ENCODE measurements at places on chromosomes 7 and 10. TPM values are rescaled to one million over a fixed set of nuclear protein-coding genes. Genes with fewer than 3 reads are reported as not detected.

NUTM2D gene
- 8.8 TPM for total RNA-seq

PNLIPRP3 gene
- total RNA-seq = not detected

DNA sequence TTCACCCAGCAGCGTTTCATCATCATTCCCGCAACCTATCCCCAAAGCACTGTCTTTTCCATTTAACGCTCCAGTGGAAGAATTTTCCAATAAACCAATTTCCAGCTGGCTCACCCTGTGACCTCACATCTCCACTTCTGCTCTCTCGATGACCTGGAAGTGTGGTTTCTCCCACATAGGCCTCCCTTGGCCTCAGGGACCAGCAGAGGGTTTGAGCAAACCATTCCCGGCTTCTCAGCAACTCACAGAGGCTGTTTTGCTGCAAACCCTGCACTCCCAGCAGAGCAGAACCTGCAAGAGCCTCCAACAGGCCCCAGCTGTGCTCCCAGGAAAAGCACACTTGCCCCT, 523.0 kb upstream of the FOXK1 start:
- no peaks in the 10 kb centered on the region for H3K27me3 ChIP-seq
- peaks cover 28% of the 10 kb centered on the region for H3K36me3 ChIP-seq
- peaks cover 23% of the 10 kb centered on the region for H3K4me1 ChIP-seq
- no peak for DNase-seq
- H3K27ac ChIP-seq = no peak overlapping the region
- no peak overlapping the region for H3K4me3 ChIP-seq

DNA sequence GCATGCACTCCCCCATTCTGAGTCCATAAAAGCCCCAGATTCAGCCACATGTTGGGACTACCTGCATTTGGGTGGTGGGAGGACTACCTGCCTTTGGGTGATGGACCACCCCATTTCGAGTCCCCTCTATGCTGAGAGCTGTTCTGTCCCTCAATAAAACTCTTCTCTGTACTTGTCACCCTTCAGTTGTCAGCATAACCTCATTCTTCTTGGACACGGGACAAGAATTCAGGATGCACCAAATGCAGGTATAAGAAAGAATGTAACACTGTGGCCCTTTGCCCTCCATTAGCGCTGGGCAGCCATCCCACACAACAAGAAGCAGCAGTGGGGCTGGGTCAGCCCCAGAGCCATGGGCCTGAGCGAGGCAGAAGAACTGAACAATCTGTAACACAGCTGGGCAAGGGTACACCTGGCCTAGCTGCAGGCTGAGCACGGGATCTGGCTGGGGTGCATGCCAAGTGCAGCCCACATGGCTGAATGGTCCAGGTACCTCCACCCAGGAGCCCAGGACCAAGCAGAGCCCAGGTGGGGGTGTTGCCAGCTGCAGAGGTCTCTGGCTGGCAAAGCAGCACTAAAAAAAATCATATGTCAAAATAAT, 1344.3 kb upstream of the LRRTM3 start:
- DNase-seq = no peak
- H3K36me3 ChIP-seq = no peaks in the 10 kb centered on the region
- H3K4me3 ChIP-seq = no peak overlapping the region
- no peaks in the 10 kb centered on the region for H3K4me1 ChIP-seq

DNA sequence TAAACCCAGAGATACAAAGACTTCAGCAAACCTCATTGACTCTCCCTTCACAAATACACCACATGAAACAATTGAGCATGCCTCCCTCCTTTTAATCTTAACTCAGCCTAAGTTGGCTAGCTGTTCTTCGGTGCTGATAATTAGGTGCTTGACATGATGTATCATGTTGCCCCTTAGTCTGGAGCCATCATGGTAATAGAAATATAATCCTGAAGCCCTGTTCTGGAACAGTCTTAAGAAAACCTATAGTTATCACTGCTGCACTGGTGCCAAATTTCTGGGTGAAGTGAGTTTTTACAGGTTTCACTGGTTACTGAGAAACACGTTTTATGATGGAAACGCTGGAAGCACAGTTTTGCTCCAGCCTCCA, 306.1 kb downstream of the LRMDA start:
- H3K27ac ChIP-seq = no peak overlapping the region
- H3K27me3 ChIP-seq = no peaks in the 10 kb centered on the region
- DNase-seq = no peak
- H3K4me3 ChIP-seq = no peak overlapping the region
- peaks cover 7% of the 10 kb centered on the region for H3K4me1 ChIP-seq
- no peaks in the 10 kb centered on the region for H3K36me3 ChIP-seq

DNA sequence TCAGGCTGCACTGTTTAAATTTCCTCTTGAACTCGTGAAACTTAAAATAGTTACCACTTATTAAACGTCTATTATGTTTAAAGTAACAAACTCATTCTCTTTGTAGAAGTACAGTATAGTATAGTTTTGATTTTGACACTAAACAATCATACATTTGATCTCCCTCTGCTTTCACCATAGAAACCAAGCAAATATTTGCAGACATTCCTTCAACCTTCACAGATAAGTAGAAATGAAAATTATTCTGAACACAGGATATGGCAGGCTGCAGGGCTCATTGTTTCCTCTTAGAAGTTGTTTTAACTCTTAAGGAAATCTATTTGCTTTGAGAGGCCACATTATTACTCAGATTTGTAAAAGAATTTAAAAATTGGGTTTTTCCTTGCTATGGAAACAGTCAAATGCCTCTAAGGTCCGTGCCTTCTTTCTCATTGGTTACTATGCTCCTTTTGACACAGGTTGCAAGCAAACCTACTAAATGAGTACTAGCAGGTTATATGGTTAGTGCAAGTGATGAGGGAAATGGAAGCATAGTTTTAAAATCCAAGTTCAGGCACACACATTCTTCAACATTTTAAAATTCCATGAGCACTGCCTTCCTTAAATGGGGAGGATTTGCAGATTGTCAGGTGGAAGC, 92.8 kb upstream of the FAM133B start:
- H3K27ac ChIP-seq = peak overlapping the region; percentile 27
- H3K27me3 ChIP-seq = no peaks in the 10 kb centered on the region
- no peaks in the 10 kb centered on the region for H3K4me1 ChIP-seq
- no peaks in the 10 kb centered on the region for H3K36me3 ChIP-seq

DNA sequence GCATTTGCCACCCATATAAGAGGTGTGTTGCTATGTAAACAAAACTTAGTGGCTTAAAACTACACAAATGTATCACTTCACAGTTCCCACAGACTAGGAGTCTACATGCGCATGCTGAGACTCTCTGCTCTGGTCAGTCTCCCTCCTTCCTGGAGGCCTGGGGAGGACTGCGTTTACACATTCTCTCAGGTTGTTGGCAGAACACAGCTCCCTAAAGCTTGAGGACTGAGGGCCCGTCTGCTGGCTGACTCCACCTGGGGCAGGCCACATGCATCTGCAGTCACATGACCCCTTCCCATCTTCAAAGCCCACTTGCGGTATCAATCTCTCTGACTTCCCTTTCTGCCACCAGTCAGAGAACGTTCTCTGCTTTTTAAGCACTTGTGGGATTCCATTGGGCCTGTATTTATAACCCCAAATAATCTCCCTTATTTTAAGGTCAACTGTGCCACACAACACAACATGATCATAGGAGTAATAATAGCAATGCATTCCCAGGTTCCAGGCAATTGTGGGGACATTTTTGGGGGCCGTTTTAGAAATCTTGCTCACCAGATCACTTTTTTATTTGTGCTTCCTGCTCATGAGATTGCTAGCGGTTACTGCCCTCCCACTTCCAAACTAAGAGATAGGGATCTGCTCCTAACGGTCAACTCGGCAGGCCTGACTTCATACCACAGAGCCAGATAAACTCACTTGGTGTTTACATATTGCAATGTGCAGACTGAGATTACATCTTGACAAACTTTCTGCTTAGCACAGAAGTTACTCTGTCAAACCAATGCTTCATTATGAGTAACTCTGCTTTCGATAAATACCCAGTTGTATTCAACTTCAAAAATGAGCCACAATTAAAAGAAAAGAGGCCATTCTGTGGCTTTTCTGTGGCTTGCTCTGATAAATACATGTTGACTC, 96.3 kb downstream of the ALOX5 start:
- H3K27ac ChIP-seq = peak overlapping the region; percentile 72
- no peak overlapping the region for H3K4me3 ChIP-seq
- H3K36me3 ChIP-seq = no peaks in the 10 kb centered on the region
- DNase-seq = no peak
- H3K27me3 ChIP-seq = no peaks in the 10 kb centered on the region

DNA sequence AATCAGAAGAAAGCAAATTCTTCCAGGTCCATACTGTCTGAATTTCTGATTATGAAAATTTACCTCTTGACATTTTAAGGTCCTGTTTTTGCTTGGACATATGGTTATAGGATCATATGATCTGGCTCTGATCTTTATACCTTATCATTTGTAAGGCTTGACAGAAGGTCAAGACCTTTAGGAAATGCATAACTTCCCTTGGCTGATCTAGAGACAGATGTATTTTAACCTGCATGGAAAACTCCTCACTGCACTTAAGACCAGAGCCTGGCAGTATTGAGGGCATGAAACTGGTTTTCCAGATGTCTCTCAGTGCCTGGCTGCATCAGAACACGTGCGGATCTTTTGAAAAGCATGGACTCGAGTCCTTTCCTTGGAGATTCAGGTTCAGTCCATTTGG, 55.9 kb downstream of the TRRAP start:
- DNase-seq = no peak
- H3K27me3 ChIP-seq = no peaks in the 10 kb centered on the region
- no peak overlapping the region for H3K27ac ChIP-seq
- no peaks in the 10 kb centered on the region for H3K4me1 ChIP-seq
- no peak overlapping the region for H3K4me3 ChIP-seq
- H3K36me3 ChIP-seq = peaks cover 57% of the 10 kb centered on the region

DNA sequence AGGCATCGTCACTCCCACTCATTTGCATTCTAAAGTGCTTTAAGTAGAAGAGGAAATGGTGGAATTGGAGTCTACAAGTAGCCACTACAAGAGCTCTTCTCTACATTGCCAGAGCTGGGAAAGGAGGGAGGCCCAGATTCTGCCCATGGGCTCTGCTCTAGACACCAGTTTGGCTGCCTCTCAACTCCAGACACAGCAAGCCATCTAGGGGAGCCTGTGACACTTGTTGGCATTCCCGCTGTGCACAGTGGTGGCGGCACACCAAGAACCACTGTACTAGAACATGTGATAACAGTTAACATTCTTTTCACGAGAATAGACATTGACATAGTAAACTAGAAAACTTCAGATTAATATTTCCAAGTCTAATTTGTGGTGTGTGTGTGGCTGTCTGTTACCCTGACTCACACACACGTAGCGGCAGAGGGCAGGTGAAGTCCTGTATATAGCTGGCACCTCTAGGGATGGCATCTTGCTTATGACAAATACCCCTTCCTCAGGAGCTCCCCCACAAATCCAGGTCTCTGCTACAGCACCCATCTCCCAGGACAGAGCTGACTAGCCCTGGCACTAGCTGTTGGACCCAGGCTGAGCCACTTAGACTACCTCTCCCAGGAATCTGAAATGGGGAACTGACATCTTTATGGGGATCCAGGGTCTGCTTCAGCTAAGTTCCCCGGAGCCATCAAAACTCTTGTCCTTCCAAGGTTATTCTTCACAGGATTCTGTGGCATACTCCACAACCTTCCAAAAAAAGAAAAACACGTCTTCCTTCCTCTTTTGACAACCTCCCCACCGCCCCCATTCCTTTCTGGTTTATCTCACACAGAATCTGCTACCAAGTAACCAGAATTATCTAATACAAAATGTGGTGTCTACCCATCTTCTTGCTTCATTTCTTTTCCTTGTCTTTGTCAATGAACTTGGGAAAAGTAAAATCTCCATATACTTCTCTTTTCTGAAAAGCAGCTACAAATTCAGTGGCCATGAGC, 54.7 kb upstream of the MRLN start:
- H3K27ac ChIP-seq = no peak overlapping the region
- no peak for DNase-seq
- H3K36me3 ChIP-seq = peaks cover 13% of the 10 kb centered on the region
